Pancreas (tissue), 10 donors: ENCODE measurements at places on chromosomes 4 and X.

GRCh38 chrX:70613295-70613694 is 168.7 kb downstream of the DLG3 start:
- H3K36me3 ChIP-seq = no peaks in the 10 kb centered on the region
- no peaks in the 10 kb centered on the region for H3K4me1 ChIP-seq
- H3K27ac ChIP-seq = no peak overlapping the region
- DNase-seq = no peak
- no peak overlapping the region for H3K4me3 ChIP-seq

- H3K4me3 ChIP-seq = no peak overlapping the region
- H3K36me3 ChIP-seq = no peaks in the 10 kb centered on the region
These were observed 10.7 kb downstream of the CAPN6 start for GRCh38 chrX:111259559-111259958.

GRCh38 chr4:111937368-111937767 is 207.9 kb upstream of the FAM241A start:
- H3K4me1 ChIP-seq = no peaks in the 10 kb centered on the region
- H3K36me3 ChIP-seq = no peaks in the 10 kb centered on the region
- no peak overlapping the region for H3K4me3 ChIP-seq
- H3K27me3 ChIP-seq = no peaks in the 10 kb centered on the region

DNA sequence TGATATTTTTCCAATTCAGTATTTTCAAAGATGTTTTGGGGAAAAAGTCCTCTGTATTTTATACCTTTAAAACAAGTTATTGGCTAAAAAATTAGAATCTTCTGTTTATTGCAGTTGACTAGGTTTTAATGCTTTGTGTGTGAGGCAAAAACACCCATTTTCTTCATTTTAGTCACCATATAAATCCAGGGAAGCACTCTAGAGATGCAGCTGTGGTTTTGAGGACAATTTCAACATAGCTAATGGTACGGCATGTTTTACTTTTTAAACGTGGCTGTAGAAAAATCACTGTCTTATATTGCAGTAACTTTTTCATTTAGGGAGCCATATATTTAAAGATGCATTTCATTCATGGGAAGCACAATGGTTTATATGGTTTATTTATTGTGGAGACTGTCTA is 129.1 kb upstream of the PITX2 start:
- no peaks in the 10 kb centered on the region for H3K27me3 ChIP-seq
- H3K4me3 ChIP-seq = no peak overlapping the region
- H3K36me3 ChIP-seq = no peaks in the 10 kb centered on the region
